T-helper 17 cell (primary cell): ENCODE measurements at places on chromosomes 7 and 10.

- DNase-seq, result no peak
Measured at GRCh38 chr7:46982928-46983327, 599.0 kb downstream of the TNS3 start.

- peak; percentile 31 for DNase-seq
Measured at GRCh38 chr10:92914478-92915325, 66.4 kb downstream of the EXOC6 start.

GRCh38 chr7:38142736-38143135 lies 35.3 kb upstream of the STARD3NL start:
- DNase-seq, result no peak

GRCh38 chr10:59904426-59905065 lies 1.8 kb downstream of the CCDC6 start:
- no peak for DNase-seq

DNA sequence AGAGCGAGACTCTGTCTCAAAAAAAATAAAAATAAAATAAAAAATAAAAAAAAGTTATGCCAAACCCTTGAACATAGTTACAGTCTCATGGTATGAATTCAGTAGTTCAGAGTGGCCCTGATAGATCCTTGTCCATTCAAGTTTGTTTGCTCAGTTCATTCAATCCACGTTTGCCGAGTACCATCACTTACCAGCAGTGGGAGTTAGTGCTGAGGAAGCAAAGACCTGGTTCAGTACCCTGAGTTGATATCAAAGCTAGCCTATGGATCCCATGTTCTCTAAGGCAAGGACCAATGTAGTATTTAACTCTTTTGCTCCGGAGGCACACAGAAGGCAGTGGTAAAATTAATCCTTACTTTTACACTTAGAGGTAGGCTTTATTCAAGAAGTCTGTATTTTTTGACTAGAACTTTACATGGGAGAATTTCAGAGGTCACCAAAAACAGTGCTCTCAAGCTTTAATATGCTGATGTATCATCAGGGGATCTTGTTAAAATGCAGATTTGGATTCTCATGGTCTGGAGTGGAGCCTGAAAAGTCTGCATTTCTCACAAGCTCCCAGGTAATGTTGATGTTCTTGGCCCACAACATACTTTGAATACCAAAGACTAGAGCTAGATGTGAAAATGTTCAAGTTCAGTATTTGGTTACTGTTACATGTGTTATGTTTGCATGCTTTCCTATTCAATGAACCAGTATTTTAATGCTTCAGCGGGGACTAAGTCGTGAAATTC lies 38.1 kb upstream of the HBP1 start:
- DNase-seq, result no peak

- DNase-seq, result peak; percentile 70
Measured at GRCh38 chr7:45917658-45918057, 3.4 kb downstream of the IGFBP3 start.

- no peak for DNase-seq
Measured at GRCh38 chr7:1890289-1891235, 220.5 kb downstream of the ELFN1 start.

DNA sequence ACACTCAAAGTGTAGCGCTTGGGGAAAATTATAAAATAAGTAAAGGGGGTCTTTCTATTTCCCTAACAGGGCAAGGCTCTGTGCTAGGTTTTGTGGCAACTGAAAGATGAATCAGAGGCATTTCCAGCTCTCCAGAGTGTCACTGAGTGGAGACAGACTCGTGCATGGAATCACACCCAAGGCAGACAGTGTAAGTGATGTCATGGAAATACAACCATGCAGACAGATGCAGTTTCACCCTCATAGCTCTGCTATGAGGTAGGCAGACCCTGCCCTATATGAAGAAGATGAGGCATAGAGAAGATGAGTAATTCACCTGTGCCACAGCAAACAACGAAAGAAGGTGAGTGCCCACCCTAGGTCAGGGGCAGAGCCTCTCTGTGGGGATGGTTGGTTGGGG lies 57.2 kb upstream of the PITRM1 start:
- DNase-seq, result no peak

DNA sequence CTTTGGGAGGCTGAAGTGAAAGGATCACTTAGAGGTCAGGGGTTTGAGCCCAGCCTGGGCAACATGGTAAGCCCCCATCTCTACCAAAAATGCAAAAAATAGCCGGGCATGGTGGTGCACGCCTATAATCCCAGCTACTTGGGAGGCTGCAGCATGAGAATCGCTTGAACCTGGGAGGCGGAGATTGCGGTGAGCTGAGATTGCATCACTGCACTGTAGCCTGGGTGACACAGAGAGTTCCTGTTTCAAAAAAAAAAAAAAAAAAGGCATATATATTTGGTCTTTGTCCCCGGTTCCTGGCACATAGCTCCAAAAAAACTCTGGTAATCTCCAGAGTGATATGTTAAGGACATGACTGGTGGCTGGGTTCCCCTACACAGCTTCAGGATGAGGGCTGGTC lies 147.3 kb downstream of the SEC23IP start:
- no peak for DNase-seq

- DNase-seq, result no peak
Measured at GRCh38 chr10:6617309-6618076, 37.4 kb upstream of the PRKCQ start.

- DNase-seq, result no peak
Measured at GRCh38 chr7:13742126-13742525, 247.3 kb downstream of the ETV1 start.

- DNase-seq, result no peak
Measured at GRCh38 chr7:12879139-12879538, 191.7 kb downstream of the ARL4A start.

GRCh38 chr7:83947260-83947659 lies 247.3 kb downstream of the SEMA3A start:
- DNase-seq, result no peak

- DNase-seq, result no peak
Measured at GRCh38 chr7:74187915-74188675, 13.9 kb downstream of the EIF4H start.

DNA sequence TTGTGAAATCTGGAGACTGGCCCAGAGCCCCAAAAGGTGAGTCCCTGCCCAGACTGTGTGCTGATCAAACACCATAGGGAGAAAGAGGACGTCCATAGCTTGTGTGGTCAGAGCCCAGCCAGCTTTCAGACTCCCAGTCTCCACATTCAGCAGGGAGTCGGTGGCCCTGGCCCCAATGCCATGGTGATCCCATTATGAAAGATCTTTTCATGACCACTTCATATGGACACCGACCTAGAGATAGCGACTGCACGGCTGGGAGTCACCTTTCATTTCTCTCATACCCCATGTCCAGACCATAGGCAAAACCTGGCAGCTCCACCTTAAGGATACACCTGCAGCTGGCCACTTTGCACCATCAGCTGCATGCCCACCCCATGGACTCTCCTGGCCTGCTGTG lies 126.4 kb downstream of the ARHGAP22 start:
- DNase-seq, result no peak

DNA sequence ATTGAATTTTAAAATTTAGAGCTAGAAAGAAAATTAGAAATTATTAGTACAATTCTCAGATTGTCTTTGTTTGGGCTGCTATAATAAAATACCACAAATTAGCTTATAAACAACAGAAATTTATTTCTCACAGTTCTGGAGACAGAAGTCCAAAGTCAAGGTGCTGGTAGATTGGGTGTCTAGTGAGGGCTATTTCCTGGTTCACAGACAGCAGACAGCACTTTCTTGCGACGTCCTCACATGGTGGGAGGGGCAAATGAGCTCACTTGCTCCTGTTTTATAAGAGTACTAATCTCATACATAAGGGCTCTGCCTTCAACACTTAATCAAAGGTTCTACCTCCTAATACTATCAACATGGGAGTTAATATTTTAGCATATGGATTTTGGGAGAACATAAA lies 134.1 kb downstream of the MDFIC start:
- DNase-seq, result no peak

DNA sequence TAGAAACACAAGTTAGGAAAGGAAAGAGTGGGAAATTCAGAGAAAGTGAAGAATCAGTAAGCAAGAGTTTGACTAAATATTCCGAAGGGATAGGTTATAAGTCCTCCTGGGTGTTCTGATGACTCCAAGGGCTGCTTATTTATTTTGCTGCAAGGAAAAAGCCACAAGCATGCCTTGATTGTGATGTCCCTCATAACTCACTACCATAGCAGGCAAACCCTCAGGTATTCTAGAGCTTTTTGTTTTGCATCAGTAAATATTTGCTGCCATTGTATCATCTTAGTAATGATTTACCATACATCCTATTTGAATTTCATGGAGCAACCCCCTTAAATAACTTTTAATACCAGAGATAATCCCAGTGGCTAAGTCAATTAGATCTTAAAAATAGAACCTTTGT lies 688.1 kb downstream of the SUGCT start:
- no peak for DNase-seq

DNA sequence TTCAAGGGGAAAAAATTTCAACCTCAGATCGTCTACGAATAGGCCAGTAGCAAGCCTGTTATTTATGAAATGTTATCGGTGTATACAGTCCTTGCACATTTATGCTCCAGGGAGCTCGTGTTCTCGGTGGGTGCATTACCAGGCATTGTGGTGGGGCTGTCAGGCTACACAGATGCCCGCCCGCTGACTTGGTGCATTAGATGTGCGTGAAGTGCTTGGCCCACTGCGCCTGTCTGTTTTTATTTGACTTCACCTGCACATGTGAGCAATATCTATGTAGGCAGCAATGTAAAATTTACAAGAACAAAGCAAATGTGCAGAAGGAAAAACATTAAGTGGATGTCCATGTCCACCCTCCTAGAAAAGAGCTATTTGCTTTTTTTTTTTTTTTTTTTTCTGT lies 2.8 kb downstream of the FOXK1 start:
- no peak for DNase-seq
